Cerebellar nuclear complex (tissue), 1 donor: ENCODE measurements at places on chromosomes 6 and 20.

DNA sequence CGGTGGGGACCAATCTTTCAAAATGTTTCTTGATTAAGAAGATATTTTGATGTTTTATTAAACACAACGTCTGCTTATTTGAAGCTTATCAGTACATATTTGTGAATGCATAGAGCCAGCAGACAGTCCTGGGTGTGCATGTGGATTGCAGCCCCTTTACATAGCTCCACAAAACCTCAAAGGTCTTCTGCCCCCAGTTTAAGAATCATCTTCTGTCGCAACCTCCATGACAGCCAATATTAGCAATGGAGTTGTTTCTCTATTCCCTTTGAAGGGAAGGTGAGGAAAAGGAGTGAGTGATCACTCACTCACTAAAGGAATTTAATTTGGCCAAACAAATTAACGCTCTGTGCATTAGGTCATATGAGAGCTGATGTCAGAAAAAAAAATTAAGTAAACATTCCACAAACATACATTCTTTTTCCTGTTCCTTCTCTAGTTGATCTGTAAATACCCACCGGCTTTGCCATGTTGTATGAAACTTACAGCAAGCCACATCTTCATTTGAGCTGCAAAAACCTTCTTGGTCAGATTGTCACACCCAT is 152.9 kb downstream of the SIM1 start:
- no peak for DNase-seq

GRCh38 chr6:105569706-105570105 is 166.8 kb upstream of the PREP start:
- no peak for DNase-seq

GRCh38 chr20:8082989-8083388 is 49.1 kb upstream of the PLCB1 start:
- no peak for DNase-seq

DNA sequence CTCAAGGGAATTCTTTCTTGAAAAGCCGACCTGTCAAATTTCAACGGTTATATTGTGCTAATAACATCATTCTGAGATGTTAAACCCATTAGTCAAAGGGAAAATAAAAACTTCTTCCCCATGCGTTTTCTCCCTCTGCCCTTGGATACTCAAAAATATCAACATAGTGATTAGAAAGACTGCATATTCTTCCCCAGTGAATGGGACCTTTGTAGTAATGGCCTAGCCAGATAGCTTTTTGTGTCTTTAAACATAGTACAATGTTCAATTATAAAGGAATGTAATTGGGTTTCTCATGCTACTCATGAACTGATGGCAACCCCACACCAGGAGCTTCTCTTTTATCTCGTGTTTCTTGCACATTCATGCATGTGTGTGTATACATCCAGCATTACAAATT is 69.4 kb downstream of the PHACTR1 start:
- no peak for DNase-seq

- no peak for DNase-seq
Observed at GRCh38 chr20:23279836-23280235, 70.8 kb upstream of the NXT1 start.

DNA sequence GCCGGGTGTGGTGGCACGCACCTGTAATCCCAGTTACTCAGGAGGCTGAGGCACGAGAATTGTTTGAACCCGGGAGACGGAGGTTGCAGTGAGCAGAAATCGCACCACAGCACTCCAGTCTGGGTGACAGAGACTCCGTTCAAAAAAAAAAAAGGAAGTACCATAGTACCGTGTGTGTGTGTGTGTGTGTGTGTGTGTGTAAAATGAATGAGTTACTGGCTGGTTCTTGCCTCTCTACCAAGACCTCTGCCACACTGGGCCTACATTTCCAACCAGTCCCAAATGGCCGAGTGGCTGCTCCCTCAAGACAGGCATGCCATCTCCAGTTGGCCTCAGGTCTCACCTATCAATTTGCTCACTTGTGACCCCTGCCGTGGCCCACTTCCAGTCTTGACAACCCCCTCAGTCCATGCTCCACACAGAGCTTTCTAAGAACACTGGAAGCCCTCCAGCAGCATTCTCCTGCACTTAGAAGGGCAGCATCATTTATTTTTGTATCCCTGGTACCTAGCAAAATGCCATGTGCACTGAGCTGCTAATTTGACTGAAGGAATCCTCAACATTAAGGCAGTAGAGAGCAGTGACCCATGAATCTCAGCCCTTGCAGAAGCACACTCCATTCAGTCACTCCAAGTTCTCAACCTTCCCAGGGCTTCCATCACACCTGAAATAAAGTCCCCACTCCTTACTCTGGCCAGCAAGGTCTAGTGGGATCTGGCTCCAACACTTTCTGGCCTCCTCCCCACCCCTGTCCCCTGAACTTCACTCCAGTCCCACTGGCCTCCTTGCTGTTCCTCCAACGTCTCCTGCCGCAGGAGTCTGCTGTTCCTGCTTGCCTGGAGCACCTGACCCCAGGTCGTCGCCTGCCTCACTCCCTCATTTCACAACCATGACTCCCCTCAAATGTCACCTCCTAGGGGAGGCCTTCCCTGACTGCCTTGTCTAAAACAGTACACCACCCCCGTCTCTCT is 29.9 kb downstream of the COX4I2 start:
- no peak for DNase-seq

GRCh38 chr20:60240415-60240814 is 282.2 kb downstream of the CDH26 start:
- no peak for DNase-seq

- DNase-seq = no peak
Observed at GRCh38 chr20:54645445-54646155, 170.2 kb downstream of the DOK5 start.

GRCh38 chr6:11432091-11432490 is 105.5 kb upstream of the TMEM170B start:
- no peak for DNase-seq

DNA sequence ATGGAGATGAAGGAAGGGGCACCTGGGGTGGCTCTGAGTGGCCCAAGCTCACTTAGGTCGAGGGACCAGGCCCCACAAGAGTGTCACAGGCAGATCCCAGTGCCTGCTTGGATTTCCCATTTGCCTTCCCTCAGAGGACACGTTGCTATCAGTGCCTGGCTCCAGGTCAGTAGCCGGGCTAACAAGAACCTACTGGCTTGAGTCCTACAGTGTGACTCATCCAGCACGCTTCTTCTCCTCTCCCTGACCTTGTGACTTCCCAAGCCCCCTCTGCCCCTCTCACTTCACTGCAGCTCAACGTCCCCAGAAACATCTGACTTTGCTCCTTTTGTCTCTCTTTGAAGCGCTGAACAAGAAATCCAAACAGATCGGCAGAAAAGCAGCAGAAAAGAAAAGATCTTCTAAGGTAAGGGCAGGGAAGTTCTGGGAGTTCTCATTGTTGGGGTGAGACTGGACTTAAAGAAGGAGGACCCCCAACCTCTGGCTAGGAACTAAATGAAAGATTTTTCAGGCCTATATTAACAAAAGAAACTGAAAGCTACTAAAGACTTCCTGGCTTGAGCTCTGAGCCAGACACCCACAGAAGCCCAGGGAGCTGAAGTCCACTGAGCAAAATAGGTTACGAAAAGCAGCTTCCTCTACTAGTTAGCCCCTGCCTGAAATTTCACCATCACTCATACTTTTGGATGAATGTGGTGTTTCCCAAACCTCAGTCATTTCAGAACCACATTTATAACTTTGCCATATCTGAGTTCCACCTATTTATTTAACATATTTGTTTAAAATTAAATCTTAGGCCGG is 21.5 kb downstream of the ASIP start:
- no peak for DNase-seq

- no peak for DNase-seq
Observed at GRCh38 chr20:63121749-63122405, 94.1 kb downstream of the YTHDF1 start.

GRCh38 chr6:109445382-109445781 is 4.9 kb downstream of the SMPD2 start:
- DNase-seq = no peak

DNA sequence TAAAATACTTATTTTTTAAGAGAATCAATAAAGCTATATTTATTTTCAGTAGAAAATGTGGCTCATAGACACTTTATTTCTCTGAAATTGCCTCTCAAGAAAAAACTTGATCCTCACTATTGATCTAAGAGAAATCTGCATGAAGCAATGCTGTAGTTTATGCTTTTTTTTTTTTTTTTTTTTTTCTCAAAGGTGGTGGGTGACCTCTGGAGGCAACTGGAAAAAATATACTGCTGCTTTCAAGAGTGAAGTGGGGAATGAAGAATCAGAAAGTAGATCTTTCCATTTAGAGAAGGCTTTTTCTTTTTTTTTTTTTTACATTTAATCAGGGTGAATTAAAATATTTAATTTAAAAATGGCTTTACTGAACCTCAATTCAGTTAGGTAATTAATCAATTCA is 169.3 kb downstream of the SLC16A10 start:
- DNase-seq = no peak

DNA sequence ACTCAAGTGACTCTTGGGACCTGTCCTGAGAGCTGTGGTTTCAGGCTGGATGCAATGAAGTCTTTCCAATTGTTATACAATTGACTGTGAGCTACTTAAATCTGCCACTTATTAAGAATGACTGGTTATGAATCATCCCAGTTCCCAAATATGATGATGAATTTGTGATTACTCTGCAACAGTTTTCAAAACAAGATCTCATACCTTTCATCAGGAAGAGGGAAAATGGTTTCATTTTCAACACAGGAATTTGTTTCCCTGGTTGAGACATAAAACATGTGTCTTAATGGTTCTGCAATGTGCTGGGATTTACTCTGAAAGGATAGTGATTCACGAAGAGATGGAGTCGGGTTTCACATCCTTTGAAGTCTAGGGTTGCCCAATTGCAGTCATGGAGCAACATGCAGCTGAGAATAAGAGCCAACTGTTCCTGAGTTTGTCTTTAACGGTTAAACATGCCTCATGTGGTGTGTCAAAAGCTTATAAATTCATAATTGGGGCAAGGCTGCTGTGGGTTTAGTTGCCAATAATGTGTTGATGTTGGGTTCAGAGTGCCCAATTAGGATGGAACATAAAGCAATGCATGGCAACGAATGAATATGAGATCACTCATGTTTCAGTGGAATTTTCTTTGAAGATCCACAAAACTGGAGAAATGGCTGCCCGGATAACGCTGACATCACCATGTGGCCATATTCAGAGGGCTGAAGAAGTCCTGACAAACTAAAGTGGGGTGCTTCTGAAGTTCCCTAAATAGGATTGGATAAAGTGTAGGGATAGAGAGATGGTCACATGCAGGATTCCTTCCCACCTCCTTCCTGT is 41.0 kb downstream of the CYP24A1 start:
- DNase-seq = no peak

GRCh38 chr6:123515715-123516114 is 121.0 kb downstream of the TRDN start:
- DNase-seq = no peak

GRCh38 chr6:118867181-118867580 is 26.8 kb upstream of the ASF1A start:
- DNase-seq = no peak

- no peak for DNase-seq
Observed at GRCh38 chr6:169669147-169669546, 32.7 kb downstream of the WDR27 start.

GRCh38 chr6:166988674-166989201 is 10.5 kb upstream of the CEP43 start:
- DNase-seq = no peak

DNA sequence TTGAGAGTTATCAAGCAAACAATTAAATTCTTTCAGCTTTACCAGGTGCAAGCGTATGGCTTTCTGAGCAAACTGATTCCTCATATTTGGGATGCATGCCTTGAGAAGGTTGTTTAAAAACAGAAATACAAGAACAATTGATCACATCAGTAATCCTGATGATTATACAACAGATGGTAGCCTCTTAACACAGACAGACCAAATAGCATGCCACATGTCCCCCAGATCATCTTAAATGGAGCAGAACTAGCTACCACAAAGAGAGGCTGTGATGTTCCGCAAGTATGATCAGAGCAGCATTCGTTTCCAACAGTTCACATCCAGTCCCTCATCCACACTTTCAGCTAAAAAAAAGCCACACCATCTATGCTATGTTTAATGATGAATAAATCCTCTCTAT is 246.2 kb upstream of the NRSN1 start:
- DNase-seq = no peak

DNA sequence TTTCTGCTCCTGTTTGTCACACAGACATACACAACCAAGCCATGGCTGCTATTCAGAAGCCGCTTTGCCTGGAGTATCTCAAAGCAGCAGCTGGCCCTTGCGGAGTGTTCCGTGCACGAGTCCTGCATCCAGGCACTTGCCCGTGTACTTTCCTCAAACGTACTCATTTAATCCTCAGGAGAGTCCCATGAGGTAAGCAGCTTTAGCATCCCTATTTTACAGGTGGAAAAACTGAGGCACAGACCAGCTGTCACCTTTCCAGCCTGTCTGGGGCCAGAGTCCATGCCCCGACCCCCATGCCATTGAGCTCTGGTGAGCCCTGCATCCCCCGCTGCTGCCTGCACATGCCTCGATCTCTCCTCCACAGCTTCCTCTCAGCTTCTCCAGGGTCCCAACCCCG is 130.0 kb downstream of the ERMARD start:
- DNase-seq = no peak

- DNase-seq = no peak
Observed at GRCh38 chr6:143839196-143839595, 3.9 kb upstream of the LTV1 start.

GRCh38 chr20:18256440-18257090 is 31.8 kb upstream of the ZNF133 start:
- no peak for DNase-seq

DNA sequence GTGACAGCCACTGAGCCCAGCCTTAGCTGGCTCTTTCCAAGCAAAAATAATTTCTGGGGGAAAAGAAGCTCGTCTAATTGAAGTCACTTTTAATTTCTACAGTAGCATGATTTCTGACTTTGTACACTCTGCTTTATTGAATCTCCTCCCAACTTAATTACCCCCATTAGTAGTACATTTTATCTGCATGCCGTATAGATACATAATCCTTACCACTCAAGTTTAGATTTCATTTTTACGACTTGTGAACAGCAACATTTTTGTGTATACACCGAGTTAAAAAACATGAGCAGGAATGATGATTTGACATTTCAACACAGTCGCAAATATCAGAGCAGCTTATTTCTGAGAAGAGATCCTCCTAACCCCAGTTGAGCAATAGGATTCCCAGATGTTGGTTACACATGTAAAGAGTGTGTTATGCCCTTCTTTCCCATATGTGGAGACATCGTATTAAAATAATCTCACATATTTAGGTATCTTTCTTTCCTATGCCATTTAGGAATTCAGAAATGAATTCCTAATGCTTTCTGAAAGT is 127.3 kb upstream of the MTHFD1L start:
- no peak for DNase-seq

DNA sequence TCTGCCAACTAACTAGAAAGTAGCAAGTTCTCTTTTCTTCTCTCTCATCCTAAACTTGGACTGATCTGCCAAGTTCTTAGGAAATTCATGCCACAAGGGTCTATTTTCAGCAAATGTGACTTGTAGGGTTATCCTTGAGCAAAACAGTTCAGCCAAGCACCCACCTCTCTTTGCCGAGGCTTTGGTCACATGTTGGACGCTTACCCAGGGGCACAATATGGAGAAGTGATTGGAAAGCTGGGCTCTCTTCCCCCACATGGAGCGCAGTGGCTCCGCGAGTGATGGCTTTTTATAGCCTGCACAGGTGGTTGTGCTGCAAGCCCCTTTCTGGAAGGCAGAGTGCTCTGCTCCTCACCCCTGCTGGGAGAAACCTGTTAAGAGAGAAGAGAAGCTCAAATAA is 47.7 kb upstream of the FNDC1 start:
- peak; percentile 84 for DNase-seq

- no peak for DNase-seq
Observed at GRCh38 chr6:156718647-156719394, 58.4 kb upstream of the ARID1B start.

GRCh38 chr6:150380256-150380655 is 11.4 kb downstream of the IYD start:
- no peak for DNase-seq
